ENCODE measurements at places on chromosomes 6 and 20.

DNA sequence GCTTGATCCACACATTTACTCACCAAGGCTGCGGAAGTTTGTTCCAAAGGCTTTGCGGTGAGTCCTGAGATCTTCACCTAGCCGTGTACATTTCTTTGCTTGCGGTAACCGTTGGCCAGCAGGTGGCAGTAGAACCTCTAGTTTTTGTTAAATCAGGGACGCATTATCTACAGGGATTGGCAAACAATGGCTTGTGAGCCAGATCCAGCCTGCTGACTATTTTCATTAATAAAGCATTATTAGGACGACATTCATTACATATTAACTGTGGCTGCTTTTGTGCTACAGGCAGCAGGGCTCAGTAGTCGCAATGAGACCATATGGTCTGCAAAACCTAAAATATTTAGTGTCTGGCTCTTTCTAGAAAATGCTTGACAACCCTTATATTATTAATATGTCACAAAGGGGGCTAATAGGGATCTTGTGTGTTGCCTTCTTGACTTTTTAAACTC is 174.1 kb downstream of the DOK5 start:
- DNase-seq, result peak; percentile 59

- DNase-seq, result no peak
Measured at GRCh38 chr20:63238514-63239125, 2.9 kb downstream of the BIRC7 start.

DNA sequence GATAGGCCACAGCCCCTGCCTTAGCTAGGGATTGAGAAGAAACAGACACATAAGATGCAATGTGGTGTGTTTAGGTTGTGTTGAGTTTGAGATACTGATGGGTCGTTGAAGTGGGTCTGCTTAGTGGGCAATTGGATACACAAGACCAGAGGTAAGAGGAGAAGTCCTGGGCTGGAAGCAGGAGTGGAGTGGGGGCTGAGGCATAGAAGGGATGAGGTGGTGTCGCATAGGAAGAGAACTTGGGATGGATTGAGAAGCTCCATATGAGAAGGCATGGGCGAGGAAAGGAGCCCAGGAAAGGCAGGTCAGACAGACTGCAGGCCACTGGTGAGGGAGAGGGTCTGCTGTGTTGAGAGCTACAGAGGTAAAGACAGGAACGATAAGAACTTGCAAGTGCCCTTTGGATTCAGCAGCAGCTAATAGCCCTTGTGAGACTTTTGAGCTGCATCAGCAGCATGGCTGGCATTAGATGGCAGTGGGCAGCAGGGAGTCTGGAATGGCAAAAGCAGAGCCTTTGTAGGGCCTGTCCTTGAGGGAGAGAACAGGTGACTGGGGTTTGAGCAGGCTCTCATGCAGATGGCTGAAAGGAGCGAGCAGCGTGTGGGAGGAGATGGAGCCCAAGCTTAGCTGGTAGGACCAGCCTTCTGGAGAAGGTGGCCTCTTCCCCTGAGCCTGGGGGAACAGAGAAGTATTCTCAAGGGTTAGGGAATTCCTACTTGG is 33.2 kb downstream of the PLCG1 start:
- DNase-seq, result no peak

DNA sequence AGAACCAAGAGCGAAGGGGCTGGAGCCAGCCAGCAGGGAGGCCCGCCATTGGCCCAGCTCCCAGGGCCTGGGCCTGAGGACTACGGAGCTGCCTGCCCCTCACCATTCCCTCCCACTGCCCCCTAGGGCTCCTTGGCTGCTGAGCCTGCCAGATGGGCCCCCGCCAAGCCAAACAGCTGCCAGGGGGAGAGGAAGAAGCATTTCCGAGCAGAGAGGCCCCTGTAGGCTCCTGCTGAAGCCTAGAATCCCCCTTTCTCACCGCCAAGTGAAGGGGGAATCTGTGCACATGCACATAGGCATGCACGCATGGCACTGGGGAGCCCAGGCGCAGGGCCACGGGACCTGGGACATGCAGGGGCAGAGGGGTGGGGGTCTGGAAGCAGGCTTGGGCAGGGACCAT is 28.5 kb upstream of the MRPS18A start:
- no peak for DNase-seq

GRCh38 chr6:155152211-155153076 is 111.4 kb upstream of the CLDN20 start:
- DNase-seq, result no peak

- peak; percentile 13 for DNase-seq
Measured at GRCh38 chr6:39980839-39981580, 46.7 kb upstream of the MOCS1 start.

DNA sequence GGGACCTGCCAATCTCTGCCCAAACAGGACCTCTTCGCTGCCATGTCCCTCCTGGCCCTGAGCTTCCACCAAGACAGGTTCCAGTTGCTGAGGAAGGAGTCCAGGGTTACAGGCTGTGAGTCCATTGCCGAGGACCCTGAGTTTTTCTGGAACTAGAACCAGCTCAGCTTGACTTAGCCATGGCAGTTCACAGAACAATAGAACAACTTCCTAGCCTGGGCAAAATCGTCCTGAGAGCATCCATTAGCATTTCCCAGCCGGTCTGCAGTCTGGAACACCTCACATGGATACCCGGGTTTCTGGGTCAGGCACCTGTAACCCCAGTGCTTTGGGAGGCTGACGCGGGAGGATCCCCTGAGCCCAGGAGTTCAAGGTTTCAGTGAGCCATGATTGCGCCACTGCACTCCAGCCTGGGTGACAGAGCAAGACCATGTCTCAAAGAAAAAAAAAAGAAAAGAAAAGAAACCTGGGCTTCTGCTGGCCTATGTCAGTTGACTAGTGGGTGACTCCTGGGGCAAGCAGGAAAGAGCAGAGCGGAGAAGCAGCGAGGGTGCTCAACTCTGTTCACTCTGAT is 90.3 kb downstream of the TCP11 start:
- peak; percentile 4 for DNase-seq

- DNase-seq, result no peak
Measured at GRCh38 chr20:52621401-52621800, 350.8 kb upstream of the TSHZ2 start.

DNA sequence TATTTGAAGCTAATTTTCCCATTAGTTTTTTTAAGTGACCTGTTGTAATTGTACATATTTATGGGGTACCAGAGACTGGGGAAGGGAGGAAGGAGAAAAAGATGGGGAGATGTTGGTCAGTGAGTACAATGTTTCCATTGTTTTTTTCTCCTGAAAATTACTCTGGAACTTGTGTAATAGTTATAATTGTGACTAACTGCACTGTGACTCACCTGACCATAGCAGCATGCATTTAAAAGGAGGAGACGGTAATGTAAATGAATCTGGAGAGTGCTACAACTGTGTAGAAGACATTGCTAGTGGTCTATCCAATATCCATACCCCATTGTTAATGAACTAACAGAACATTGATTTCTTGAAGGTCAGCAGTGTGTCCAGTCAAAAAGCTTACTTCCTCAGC is 133.4 kb downstream of the RFPL4B start:
- no peak for DNase-seq

GRCh38 chr6:72824833-72825232 is 203.0 kb downstream of the KCNQ5 start:
- DNase-seq, result peak; percentile 13

- DNase-seq, result no peak
Measured at GRCh38 chr20:35339636-35340035, 47.4 kb upstream of the FAM83C start.

- peak; percentile 88 for DNase-seq
Measured at GRCh38 chr20:59207742-59208357, 44.2 kb downstream of the ZNF831 start.

DNA sequence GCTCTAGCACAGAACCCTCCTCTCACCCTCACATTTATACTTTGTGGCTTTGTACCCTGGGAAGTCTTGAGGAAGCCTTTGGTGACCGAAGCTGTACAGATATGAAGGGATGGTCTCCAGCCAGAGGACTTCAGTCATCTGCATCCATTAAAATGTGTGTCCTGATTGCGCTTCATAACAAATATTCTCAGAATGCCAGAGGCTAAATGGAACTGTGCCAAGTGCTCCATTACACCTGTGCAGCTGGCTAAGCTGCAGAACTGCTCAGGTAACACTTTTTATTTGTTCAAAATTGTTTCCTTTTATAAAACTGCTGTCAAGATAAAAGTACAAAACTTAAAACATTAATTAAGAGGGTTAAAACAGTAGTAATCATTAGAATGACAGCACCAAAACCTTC is 22.3 kb downstream of the TPBG start:
- DNase-seq, result no peak

Measured in GM13976 (cell line).